ENCODE measurements at places on chromosomes 6 and 20. TPM values are rescaled to one million over a fixed set of nuclear protein-coding genes. Genes with fewer than 3 reads are reported as not detected.

Gene DNAAF9
- total RNA-seq = 35.0 TPM

Gene PTK6
- total RNA-seq = 0.13 TPM

Gene BEND6
- total RNA-seq = 4.4 TPM

Gene SLC24A3
- total RNA-seq = 2.0 TPM

Gene SLC22A1
- 1.1 TPM for total RNA-seq

Gene TBXT
- not detected for total RNA-seq

Gene SCGN
- not detected for total RNA-seq

Gene CDH26
- total RNA-seq = 3.6 TPM

Gene AGER
- 13.6 TPM for total RNA-seq

Gene GPR63
- 0.49 TPM for total RNA-seq
